Stimulated activated CD4-positive, alpha-beta T cell treated with anti-CD3 and anti-CD28 coated beads, Interleukin-2, amount 100 ng/mL, for 24 hours (primary cell): ENCODE measurements at places on chromosomes 3 and 15.

GRCh38 chr15:85474700-85475316 lies 94.4 kb downstream of the AKAP13 start:
- no peak for DNase-seq

- DNase-seq: no peak
Observed at GRCh38 chr3:16279010-16279801, 14.2 kb downstream of the OXNAD1 start.

DNA sequence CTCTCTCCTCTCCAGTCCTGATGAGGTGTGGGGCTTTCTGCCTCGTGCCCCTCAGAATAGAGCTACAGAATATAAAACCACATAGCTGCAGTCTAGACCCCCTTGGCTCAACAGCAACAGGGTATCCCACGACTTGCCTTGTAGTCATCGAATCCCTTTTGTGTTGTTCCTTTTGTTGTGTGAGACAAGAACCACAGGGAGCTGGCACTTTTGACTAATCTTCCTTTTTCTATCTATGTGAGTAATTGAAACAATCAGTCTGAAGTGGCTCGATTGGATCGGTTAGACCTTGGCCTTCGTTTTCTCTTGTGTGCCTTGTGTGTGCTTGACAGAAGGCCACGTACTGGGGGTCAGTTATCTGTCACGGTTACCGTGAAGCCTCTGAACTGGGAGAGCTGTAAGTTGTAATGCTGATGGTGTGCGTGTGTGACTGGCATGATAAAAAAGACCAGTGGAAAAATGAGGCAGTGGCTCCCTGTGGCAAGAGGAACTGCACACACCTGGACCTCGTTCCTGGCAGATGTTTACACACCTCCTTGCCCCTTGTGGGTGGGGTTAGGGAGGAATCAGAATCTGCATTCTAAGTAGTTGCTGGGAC lies 23.2 kb upstream of the IQCF6 start:
- DNase-seq: no peak

- no peak for DNase-seq
Observed at GRCh38 chr3:24514119-24514518, 19.5 kb upstream of the THRB start.
